ENCODE measurements at places on chromosomes 7 and 10.
A peak's percentile ranks its signal among the peaks of the same experiment; 100 is the strongest.

- peak; percentile 43 for DNase-seq
Observed at GRCh38 chr7:47941136-47941844, 7.0 kb downstream of the PKD1L1 start.

DNA sequence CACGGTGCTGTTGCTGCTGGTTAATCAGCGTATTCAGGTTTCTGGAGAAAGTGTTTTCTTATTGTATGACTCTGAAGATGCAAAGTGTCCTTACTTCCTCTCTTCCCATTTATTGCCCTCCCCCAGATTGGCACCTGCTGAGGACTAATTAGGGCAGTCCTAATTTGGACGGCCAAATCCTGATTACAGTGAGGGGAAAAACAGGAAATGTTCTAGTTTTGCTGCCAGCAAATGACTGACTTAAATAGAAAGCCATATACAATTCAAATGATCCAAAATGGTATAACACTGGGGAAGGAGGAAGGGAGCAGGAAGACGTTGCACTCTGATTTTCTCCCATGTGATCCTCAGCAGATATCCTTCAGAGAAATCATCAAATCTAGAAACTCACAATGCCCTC, 222.4 kb upstream of the LRGUK start:
- DNase-seq, result no peak

DNA sequence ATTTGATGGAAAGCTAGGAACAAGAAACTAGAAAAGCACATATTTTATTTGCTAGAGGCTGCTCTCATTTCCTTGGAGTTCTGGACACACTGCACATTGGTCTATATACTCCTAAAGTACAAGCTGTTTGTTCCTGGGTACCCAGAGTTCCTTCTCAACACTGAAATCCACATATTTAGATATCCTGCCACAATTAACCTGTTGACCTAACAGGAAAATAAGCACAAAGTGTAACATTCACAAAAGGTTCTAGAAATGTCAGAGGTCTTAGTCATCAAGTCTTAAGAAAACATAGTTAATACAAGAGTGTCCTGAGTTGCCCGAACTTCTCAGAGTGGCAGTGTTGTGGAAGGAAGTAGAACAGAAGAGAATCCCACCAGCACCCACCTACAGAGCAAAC, 115.6 kb downstream of the ELMO1 start:
- DNase-seq, result no peak

DNA sequence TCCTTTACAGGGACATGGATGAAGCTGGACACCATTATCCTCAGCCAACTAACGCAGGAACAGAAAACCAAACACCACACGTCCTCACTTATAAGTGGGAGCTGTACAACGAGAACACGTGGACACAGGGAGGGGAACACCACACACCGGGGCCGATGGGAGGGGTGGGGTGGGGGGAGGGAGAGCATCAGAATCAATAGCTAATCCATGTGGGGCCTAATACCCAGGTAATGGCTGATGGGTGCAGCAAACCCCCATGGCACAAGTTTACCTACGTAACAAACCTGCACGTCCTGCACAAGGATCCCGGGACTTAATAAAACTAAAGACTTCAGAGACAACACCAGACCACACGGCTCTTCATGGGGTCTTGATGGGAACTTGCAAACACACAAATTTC, 82.2 kb upstream of the DIP2C start:
- no peak for DNase-seq

GRCh38 chr10:51748959-51749358, 49.6 kb upstream of the CSTF2T start:
- no peak for DNase-seq

GRCh38 chr7:90222811-90223725, 11.5 kb downstream of the STEAP2 start:
- peak; percentile 57 for DNase-seq

- DNase-seq, result no peak
Observed at GRCh38 chr10:29435809-29436501, 147.1 kb downstream of the LYZL1 start.

- DNase-seq, result no peak
Observed at GRCh38 chr10:25600651-25601050, 333.4 kb upstream of the MYO3A start.

DNA sequence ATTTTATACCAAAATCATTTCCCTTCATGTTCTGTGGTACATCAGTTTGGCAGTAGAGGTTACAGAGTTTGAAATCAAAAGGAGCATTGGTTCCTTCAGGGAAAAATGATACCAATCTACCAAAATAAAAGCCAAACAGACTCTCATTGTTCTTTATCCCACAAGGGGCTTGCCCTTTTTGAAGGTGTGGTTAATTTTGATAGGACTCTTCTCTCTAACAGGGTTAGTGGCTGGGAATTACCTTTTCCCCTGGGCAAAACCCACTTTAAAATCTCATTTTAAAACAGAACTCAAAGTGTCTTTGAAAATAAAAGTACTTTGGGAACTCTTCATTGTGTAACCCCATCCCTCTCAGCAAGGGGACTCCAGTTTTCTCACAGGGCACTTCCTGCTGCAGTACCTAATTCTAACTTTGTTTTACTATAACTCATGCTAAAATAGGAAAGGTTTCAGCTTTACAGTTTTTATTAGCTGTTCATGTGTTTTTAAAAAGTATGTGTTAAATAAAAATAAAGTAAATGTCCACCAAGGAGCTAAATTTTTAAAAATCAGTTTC, 30.6 kb downstream of the SMNDC1 start:
- no peak for DNase-seq

GRCh38 chr10:17445400-17445998, 8.9 kb downstream of the ST8SIA6 start:
- DNase-seq, result no peak

DNA sequence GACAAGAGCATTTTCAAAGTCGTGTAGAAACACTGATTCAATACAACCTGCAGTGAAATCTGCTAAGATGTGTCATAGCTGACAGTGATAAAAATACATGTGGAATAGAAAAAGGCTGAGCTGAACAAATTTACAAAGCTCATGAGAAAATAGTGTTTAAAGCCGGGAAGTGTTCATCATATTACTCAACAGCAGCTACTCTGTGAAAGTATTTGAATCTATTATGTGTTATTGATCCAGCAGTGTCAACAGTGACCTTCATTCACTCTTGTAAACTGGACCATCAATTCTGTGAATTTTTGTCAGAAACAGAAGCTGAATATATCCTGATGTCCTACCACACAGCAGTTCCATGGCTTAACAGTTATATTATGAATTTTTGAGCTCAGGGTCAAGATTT, 11.6 kb downstream of the DYDC1 start:
- no peak for DNase-seq
